ENCODE measurements at places on chromosomes 2 and 18.

GRCh38 chr2:197191940-197192322 lies 118.6 kb downstream of the ANKRD44 start:
- DNase-seq: no peak

GRCh38 chr18:51716277-51716676 lies 518.8 kb upstream of the MEX3C start:
- no peak for DNase-seq

- DNase-seq: no peak
These were observed 52.2 kb downstream of the EIF2AK3 start for GRCh38 chr2:88575051-88575450.

DNA sequence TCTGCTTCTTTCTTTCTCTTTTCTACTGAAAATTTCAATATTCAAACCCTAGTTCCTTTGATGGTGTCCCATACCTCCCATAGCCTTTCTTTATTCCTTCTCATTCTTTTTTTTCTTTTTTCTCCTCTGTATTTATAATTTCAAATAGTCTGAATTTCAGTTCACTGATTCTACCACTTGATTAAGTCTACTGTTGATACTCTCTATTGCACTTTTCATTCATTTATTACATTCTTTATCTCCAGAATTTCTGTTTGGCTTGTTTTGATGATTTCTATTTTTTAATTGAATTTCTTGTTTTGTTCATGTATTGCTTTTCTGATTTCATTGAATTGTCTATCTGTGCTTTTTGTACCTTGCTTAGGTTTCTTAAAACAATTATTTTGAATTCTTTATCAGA lies 111.9 kb upstream of the VRK2 start:
- no peak for DNase-seq

GRCh38 chr2:210503001-210503623 lies 26.6 kb upstream of the LANCL1 start:
- peak; percentile 17 for DNase-seq

DNA sequence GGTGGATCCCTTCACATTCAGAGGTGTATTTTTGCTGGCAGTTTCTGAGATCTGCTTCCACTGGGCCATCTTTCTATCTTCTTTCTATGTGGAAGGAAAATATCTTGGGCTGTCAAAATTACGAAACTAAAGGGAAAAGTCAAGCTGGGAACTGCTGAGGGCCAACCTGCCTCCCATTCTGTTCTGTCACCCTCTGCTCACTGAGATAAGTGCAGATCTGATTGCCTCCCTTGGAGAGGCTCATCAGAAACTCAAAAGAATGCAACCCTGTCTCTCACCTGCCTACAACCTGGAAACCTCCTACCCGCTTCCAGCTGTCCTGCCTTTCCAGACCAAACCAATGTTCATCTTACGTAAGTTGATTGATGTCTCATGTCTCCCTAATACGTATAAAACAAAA lies 26.5 kb downstream of the RAX start:
- no peak for DNase-seq

DNA sequence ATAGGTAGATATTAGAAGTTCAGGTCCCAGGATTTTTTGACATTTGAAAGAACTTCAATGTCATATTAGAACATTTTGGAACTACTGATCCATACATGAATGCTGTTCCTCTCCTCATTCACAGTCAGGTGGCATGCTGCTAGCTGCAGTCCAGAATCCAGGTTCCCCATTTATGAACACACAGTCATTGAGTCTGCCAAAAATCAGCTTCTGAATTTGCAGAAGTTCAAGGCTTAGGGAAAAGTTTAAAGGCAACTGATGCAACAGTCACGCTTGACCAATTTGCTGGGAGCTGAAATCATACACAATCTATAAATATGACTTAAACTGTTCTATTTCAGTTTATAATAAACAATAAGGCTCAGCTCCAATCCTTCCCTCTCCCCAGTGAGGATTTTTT lies 17.3 kb upstream of the TTR start:
- DNase-seq: no peak

DNA sequence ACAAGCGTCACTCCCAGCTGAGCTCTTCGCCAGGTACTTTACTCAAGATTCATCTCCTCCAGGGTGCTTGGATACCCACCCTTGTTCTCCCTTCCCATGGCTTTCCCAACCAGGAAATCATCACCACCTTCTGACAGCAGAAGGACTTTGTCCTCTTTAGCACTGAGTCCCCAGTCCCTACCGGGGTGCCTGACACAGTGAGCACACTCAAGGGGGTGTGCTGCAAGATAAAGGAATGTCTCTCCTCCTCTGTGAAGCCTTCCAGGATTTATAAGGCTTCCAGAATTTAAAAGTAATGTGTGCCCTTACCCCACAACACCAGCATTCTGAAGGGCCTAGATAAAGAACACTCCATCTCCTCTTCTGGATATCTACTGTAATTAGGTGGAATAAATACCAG lies 39.6 kb downstream of the ACVR1 start:
- DNase-seq: no peak

DNA sequence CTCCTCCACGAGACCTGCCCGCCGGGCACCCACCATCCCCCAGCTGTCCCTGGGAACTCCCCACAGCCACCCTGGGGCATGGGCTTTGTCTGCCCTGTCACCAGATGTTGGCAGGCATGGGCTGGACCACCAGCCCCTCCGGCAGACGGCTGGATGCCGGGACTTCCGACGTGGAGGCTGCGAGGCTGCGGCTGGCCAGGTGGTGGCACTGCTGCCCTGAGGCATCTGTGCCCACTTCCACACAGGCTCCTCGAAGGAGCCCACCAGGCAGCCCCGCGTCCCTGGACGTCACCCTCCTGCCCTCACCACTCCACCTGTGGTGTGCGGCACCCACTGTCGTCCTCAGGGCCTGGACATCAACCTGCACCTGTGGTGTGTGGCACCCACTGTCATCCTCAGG lies 319.9 kb upstream of the SALL3 start:
- no peak for DNase-seq

GRCh38 chr2:80377071-80377470 lies 72.5 kb upstream of the LRRTM1 start:
- DNase-seq: no peak

- no peak for DNase-seq
These were observed 67.0 kb downstream of the ASAP2 start for GRCh38 chr2:9273486-9274130.

GRCh38 chr2:28444956-28445355 lies 50.9 kb upstream of the PLB1 start:
- no peak for DNase-seq

DNA sequence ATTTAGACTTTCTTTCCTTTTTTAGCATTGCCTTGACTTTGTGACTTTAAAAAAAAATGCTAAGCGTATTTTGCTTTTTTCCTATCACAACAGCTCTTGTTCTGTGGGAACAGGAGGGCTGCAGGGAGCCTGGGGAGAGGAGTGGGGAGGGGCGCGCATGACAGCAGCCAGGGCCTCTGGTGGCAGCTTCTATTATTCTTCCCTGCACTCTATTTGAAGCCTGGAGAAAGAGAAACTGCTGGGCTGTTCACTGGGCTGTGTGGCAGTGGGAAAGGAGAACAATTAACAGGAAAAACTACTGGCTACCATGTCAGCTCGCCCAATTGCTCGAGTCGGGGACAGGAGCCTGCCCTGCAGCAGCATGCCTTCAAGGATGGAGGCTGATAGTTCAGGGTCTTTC lies 119.0 kb upstream of the ZBTB14 start:
- no peak for DNase-seq

- DNase-seq: no peak
These were observed 67.2 kb downstream of the PTRHD1 start for GRCh38 chr2:24725956-24726355.

DNA sequence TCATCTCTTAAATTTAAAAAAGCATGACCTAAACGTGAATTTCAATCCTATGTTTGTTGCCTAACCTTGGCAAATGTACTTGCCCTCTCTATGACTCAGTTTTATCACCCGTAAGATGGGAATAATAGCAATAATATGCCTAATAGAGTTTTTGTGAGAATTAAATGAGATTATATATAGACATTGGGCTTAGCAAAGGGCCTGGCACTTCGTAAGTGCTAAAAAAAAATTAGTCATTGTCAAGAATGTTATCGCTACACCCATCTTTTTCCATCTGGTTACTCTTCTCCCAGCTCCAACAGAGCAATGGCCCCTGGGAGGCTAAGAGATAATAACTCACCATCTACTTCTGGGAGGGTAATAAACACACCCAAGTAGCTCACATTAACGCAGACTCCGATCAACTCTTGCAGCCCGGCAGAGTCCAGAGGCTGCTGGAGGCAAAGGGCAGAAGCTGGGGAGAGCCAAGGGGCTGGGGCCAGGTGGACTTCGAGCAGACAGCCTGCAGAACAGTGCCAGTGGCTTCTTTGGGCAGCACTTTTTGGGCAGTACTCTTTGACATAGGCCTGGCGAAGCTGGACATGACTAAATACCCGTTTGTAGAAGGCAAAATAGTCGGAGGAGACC lies 63.9 kb upstream of the STPG4 start:
- DNase-seq: no peak

- no peak for DNase-seq
These were observed 972 bp upstream of the DLX2 start for GRCh38 chr2:172103471-172104272.

DNA sequence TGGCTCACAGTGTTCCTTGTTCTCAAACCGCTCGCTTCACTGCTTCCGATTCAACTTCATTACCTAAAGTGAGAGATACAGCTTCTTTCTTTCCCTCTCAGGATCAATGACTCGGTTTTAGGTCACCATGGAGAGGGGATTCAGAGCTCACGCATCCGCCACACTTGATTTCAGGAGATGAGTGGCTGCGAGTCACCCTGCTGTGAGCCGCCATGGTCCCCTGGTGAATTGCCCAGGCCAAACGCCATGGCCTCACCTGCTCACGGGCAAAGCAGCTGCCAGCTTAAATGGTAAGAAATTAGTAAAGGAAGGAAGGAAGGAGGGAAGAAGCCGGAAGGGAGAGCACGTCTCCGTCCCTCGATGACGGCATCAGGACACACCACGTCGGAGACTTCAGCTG lies 60.5 kb downstream of the ADNP2 start:
- no peak for DNase-seq

GRCh38 chr2:47072728-47073191 lies 82.3 kb downstream of the STPG4 start:
- DNase-seq: no peak

All from GM19239 (cell line).